ENCODE measurements at places on chromosomes 16 and 17. TPM values are rescaled to one million over a fixed set of nuclear protein-coding genes. Genes with fewer than 3 reads are reported as not detected.

The DHODH gene
- total RNA-seq = 6.9 TPM

The PLEKHH3 gene
- total RNA-seq = 6.3 TPM

DNA sequence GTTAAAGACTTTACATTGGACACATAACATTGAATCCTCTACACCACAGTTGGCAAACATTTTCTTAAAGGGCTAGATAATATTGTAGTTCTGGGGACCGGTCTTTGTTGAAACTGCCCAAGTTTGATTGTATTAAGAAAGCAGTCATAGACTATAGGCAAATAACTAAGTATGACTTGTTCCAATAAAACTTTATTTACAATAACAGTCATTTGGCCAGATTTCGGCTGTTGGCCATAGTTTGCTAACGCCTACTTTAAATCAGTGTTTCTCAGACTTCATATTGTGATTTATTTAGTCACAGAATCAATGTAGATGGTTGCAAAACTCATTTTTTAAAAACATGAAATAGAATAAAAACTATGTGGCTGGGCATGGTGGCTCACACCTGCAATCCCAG lies 531.8 kb downstream of the XYLT1 start:
- DNase-seq = no peak

DNA sequence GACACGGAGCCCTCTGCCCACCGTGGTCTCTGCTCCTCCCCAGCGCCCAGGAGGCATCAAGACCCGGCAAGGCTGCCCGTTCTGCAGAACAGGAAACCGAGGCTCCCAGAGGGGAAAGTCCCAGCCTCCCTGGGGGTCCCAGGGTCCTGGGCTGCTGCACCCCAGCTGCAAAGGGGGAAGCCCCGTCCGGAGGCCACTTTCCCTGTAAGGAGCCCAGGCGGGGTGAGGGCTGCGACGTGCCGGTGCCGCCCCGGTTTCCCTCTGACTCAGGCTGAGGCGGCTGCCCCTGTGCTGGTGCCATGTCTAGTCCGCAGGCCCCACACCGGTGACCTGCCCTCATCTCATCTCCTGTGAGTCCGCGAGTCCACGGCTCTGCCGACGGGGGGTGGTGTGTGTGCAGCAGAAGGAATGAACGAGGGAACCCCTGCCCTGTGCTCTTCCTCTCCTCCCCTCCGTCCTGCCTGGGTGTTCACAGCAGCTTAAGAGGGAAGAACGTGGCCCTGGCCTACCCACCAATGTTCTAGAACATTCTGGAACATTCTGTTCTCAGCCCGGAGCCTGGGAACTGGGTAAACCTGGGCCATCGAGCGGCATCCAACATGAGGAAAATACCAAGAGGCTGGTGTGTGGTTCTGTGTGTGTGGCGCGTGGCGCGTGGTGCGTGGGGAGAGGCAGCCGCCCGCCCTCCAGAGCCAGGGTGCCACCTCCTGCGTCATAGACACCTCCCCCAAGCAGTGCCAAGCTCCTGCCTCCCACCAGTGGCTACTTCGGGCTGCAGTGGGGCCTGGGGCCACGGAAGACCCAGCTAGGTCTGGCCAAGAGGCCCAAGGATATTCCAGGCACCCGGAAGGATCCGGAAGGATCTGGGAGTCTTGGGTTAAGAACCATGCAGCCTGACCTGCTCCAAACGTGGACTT lies 7.0 kb upstream of the CBFA2T3 start:
- no peak for DNase-seq

DNA sequence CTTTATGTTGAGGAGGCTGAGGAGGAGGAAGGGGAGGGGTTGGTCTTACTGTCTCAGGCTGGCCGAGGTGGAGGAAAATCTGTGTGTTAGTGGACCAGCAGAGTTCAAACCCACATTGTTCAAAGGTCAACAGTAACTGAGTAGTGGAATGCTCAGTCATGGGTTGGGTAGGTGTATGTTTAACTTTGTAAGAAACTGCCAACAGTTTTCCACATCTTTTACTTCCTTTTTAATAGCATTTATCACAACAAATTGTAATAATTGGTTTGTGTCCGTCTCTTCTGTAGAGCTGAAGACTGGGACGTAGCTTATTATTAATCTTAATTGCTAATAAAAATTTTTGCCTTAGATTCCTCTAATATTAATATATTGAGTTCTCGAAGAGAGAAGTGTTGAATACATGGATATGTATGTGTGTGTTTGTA lies 5.3 kb downstream of the ATP6V0A1 start:
- DNase-seq = no peak

DNA sequence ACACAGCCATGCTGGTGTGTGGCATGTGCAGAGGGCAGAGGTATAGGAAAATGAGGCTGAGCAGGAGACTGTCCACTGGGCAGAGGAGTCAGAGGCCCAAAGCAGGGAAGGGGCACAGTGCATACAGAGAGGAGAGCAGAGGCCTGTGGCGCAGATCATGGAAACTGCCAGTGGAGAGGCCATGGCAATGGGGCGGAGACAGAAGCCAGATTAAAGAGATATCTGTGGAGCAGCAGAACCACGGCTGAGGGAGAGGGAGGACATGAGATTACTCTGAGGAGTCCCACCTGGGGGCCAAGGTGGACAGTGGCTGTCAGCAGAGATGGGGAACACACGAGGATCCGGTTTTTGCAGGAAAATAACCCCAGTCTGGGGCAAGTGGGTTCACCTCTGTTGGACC lies 43.3 kb downstream of the RANBP10 start:
- DNase-seq = no peak

DNA sequence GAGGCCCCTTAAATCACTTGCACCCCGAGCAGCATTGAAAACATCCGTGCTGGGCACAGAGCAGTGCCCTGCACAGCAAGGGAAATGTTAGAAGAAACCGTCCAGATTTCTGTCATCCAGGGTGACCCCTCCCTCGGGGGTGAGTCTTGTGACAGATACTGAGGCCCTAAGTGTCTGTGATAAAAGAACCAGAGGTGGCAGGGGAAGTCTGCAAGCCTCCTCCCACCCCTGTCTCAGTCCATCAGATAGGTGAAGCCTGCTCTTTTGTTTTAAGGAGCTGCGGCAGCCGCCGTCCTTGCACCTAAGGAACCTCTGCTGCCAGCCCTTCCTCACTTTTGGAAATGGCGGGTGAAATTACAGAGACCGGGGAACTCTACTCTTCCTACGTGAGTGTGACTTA lies 845 bp upstream of the NAT9 start:
- DNase-seq = no peak

GRCh38 chr16:82192665-82193064 lies 22.6 kb upstream of the MPHOSPH6 start:
- DNase-seq = peak; percentile 80
